ENCODE measurements at places on chromosomes 4 and X.

- no peak for DNase-seq
Measured at GRCh38 chr4:57013543-57014120, 34.9 kb downstream of the POLR2B start.

DNA sequence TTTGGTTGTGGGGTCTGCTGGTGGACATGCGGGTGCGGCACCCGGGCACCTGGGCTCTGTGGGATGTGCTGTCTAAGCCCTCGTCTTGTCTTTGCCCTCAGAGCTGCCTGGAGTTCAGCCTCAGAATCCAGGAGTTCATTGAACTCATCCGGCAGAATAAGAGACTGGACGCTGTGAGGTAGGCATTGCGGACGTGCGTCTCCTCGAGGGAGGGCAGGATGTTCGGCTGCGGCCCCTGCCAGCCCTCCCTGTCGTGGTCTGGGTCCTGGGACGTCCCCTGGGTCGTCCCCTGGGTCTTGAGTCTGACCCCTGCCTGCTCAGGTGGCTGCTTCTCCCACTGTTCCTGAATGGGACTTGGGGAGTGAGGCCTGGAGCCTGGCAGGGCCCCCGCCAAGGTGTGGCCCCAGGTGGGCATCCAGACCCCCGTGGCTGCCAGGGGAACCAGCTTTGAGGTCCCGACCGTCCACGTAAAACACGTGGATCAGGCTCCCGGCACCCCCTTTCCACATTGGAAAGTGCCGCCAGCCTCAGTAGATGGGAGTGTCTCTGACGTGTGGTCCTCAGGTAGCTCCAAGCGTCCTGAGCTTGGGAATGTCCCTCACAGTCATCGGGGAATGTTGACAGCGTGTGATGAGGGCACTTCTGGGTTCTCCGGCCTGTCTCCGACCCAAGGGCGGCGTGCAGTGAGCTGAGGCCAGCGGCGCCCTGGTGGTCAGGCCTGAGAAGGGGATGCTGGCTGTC, 19.3 kb upstream of the UVSSA start:
- no peak for DNase-seq

GRCh38 chr4:107125496-107125895, 89.4 kb upstream of the DKK2 start:
- no peak for DNase-seq

- DNase-seq: no peak
Measured at GRCh38 chrX:46704767-46705386, 54.0 kb downstream of the SLC9A7 start.

DNA sequence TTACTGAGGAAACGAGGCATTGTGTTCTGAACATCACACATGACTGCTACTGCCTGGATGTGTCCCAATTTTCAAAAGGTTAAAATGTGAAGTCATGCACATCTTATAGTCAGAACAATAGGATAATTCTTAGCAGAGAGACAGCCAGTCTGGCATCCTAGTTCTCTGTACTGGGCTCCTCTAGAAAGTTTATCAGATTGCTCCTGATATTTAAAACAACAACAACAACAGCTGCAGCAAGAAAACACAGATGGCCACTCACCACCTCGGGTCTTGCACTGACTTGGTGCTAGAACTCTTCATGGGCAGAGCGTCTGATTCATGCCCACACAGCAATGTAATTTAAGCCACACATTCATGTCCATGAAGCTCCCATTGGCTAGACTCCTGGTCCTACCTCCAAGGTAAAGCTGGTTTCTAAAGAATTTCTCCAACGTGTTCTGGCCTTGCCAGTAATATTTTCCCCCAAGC, 33.3 kb upstream of the SLC2A9 start:
- no peak for DNase-seq

DNA sequence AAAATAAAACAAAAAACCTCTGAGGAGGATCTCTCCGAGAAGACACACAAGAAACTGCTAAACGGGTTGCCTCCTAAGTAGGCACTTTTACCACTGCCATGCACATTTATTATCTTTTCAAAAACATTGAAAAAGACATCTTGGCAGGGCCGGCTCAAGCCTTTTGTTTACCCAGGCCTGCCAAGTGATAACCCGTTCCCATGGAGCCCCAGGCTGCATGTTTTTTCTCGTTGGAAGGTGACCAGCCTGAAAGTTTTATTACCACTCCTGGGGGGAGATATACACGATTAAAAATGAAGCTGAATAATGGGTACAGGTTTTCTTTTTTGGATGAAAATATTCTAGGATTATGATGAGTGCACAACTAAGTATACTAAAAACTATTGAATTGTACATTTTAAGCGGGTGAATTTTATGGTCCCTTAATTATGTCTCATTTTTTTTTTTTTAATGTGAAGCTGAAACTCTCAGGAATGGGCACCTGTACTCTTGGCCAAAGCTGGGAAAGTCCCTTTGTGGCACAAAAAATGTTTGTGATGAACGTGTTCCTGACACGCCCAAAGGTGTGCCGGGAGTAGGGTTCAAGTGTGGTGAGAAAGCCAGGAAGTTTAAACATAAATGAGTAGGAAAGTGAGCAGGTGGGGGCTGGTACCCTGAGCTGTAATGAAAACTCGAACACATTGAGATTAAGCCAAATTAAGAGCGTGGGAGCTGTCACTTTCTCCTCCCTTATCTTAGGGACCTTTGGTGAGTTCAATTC, 1.5 kb upstream of the MAP7D2 start:
- no peak for DNase-seq

DNA sequence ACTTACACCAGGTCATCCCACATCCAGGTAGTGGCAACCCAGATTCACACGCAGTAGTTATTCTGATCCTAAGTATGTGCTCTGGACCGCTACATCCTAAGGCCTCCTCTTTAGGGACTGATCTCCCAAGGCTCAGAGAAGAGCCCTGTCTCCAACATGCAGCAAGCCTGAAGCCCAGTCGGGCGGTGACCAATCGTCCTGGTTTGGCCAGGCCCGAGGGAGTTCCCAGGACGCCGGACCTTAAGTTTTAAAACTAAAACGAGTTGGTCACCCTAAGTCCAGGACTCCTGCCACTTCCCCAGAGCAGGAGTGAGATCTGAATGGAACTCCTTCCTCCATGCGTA, 385 bp downstream of the LYAR start:
- no peak for DNase-seq

- no peak for DNase-seq
Measured at GRCh38 chr4:66475596-66475995, 805.3 kb upstream of the EPHA5 start.

DNA sequence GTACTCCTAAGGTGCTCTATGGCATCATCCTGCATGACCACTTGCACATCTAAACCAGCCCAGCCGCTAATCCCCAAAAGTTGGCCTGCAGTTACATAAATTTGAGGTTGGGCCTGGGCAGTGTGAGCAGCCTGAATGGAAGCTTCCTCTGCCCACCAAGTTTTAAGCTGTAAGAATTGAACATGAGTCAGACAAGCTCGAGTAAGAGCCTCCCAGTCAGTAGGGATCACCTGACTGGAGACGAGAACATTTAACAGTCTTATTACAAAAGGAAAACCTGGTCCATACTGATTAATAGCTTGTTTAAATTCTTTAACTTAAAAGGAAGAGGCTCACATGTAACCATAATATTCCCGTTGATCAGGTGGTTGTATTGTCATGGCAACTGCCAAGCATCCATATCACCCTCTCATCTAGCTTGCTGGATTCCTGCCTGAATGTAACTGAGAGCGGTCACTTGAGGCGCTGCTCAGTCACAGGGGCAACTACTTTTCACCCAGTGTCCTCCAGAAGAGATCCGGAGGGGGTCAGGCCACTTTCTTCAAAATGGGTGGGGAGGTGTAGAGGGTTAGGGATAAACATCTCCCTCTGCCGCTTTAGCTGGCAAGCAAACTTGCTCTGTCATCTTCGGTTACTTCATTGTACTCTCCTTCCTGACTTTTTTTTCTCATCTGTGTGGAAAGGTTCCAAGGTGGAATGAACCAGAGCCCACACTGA, 56.6 kb upstream of the WDR1 start:
- no peak for DNase-seq

DNA sequence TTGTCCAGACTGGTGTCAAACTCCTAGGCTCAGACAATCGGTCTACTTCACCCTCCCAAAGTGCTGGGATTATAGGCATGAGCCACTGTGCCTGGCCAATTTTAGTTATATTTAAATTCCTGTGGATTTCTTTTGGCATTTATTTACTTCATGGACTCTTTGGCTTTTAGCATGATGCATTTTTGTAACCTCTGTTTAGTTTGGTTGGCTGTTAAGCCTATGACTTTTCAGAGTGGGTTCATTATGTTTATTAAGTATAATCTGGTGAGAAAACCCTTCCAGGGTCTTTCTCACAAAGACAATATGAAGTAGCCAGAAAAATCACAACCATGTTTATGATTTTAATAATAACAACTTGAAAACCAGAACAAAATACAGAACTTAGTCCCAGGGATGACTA, 49.4 kb downstream of the USP38 start:
- no peak for DNase-seq

GRCh38 chr4:128954941-128955340, 138.4 kb downstream of the SCLT1 start:
- DNase-seq: no peak

- no peak for DNase-seq
Measured at GRCh38 chr4:20882500-20882899, 182.2 kb downstream of the PACRGL start.

DNA sequence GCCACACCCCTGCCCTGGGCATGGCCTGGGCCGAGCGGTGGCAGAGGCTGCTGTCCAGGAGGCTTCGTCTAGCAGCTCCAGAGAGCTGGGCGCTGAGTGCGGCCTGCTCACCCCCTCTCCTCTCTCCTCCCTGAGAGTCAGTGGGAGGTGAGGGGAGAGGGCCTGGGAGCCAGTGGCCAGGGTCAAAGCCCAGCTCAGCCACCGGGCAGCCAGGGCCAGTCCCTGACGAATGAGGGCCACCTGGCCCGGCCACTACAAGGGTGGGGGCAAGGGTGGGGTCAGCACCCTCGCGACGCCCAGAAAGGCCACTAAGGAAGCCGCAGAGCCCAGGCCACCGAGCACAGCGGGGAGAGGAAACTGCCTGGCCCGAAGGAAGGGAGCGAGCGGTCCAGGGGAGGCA, 131.7 kb downstream of the FAM53A start:
- no peak for DNase-seq

- no peak for DNase-seq
Measured at GRCh38 chrX:75156531-75156945, 455 bp upstream of the ABCB7 start.

DNA sequence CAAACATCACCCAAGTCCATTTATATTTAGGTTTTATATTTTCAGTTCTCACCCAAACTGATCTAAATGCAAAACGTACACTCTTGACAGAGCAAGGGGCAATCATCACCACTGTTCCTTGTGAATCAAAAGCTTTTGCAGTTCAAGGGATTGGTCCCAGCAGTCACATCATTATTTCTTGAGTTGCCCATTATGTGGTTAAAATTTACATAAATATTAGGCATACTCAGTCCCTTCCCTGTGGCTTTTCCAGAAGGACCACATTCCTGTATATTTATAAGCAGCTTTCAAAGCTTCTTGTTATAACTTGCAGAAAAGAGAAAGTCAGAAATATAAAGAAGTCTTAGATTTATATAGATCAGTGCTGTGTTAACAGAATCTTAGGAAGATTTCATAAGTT, 224.4 kb downstream of the CLCN4 start:
- no peak for DNase-seq

DNA sequence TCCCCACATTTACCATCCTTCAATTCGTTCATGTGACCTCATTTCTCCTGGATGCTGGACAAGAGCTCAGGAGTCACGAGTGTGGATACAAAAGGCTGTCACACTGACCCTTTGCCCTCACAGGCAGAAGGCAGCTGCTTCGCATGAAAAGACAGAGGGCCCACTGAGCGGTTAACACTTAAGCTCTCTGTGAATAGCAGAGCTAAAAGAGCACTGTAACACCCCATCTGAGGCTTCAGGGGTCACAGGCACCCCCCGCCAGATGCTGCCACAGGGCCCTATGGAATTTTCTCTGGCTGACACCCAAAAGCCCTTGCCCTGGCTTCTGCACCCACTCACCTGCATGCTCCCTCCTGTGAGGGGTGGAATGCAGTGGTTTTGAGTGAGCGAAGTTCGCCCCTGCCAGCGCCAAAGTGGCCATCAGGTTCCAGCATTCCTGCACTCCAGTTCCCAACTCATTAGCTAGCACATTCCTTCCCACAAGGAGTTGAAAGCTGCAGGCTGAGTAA, 360.9 kb downstream of the PPP3CA start:
- DNase-seq: no peak

DNA sequence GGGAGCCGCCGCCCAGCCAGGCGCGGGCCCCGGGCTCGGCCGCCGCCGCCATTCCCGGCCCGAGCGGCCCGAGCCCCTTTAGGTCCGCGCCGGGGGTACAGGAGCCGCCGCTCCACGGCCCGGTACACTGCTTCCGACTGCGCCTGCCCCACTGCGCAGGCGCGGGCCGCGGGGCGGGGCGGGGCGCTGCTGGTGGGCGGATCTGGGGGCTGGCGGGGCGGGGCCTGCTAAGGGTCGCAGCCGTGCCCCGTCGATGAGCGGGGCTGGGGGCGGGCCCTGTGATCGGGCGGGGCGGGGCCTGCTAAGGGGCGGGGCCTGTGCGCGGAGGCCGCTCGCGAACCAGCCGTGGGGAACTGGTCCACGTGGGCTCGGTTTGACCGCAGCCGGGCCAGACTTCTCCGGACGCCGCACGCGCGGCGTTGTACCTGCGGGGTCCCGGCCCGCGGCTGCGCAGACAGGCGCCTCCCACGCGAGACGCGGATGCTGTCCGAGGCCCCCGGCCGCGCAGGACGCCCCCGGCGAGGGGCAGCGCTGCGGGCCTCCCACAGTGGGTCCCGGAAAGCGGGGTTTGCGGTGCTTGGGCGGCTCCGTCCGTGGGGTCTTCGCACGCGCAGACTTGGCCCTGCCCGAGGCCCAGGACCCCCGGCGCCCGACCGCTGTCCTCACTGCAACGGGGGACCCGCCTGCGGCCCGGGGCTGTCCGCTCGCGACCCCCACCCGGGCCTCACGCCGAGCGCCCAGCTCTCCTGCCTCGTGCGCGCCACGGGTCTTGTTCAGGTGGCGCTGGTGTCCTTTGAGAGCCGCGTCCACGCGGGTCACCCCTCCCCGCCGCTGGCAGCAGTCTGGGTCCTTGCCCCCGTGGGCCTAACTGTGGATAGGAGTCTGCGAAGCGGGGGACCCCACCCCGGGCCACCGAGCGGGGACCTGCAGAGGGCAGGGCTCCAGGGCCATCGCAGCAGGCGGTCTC, at the start of gene DGKQ:
DGKQ (minus strand) TSS at position 139 of the 967 bp plus-strand sequence; CDS start at position 52, 87 bp downstream.
- no peak for DNase-seq

- no peak for DNase-seq
Measured at GRCh38 chrX:19865567-19866363, 21.6 kb downstream of the SH3KBP1 start.

Data from NCI-H2081 treated with DMSO at 0.1 percent for 48 hours (cell line).